Stimulated activated CD4-positive, alpha-beta T cell treated with anti-CD3 and anti-CD28 coated beads, Interleukin-4, amount 100 ng/mL, for 24 hours (primary cell): ENCODE measurements at places on chromosomes 2 and 18.

- DNase-seq, result no peak
Measured at GRCh38 chr2:62928015-62928414, 122.6 kb upstream of the OTX1 start.

DNA sequence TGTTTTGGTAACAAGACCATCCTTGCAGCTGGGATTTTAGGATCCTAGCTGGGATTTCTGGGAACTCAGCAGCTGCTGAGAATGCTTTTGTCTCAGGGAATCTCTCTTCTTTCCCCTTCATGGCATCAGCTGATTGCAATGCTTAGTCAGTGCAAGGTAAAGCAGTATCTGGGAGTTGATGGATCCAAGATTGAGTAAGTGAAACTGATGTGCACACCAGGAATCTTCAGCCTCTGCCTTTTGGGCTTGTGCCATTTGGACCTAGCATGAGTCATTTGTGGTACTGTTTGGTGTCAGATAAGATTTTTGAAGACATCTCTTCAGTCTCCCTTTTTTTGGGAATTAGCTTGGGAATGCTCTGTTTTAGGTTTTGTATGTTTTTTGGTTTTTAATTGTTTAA lies 363.3 kb upstream of the TFPI start:
- DNase-seq, result no peak

DNA sequence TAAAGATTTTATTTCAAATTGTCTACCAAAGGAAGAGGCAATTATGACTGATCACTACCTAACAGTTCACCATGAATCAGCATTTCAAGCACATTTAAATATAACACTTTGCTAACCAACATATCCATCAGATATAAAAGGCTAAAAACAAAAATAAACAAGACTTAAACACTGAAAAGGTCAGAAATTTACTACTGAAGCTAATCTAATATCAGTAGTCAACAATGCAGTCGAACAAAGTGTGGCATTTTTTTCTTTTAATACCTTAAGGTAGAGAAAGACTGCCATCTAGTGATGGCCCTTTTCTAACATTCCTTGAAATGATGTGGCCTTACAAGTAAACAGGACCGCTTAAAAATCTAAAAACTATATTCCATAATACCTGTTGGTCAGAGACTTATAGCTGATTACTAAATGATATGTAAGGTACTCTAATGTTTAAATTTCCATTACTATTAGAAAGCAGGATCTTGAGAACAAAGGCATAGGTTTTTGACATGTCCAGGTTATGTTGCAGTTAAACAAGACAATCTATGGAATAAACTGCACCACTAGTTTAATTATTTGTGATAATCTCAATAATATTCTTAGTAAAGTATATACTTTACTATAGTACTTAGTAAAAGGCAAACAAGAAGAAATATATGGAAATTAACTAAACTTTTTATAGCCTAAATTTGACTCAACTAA lies 80.0 kb downstream of the EXOC6B start:
- DNase-seq, result no peak

DNA sequence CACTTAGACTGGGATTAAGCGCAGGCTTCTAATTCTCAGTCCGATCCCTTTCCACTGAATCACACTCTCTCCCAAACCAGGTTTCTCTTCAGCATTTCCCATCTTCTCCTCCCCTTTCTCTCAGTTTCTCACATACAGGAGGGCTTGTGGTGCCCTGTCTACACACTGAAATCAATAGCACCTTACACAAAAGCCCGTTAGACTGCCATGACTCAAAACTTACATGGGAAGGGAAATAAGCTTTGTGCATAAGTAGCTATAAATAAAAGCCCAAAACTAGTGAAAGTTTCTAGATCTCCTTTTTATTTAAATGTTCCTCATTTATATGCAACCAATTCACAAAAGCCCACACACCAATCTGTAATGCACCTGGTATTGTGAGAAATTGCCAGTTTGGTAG lies 318.4 kb downstream of the TXNL1 start:
- DNase-seq, result no peak

DNA sequence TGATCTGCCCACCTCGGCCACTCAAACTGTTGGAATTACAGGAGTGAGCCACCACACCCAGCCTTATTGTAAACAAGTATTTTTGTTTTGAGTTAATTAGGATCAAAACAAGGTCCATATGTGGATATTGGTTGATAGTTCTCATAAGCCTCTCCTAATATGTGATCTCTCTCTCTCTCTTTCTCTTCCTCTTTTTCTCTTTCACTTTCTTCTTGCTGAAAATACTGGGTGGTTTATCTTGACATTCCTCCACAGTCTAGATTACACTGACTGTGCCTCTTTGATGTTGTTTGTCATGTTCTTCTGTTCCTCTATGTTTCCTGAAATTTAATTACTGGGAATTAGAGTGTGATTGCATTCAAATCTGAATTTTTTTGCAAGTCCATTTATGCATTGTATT lies 547.5 kb upstream of the NRXN1 start:
- no peak for DNase-seq

DNA sequence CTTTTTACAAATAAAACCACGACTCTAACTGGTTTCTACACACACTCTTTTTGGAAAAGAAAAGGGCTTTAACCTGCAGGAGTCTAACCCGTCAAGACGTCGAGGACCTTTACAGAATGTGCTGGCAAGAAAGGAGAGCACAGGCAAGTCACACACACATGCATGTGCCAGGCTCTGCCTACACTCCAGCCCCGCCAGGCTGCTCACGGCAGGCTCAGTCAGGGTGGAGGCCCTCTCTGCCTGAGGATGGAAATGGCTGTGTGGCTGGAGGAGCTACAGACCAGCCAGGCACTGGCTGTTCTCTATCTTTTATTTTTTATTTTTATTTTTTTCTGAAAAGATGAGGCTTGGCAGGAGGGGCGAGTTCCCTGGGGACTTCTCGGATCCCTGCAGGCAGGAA lies 10.2 kb downstream of the SIX3 start:
- no peak for DNase-seq

GRCh38 chr2:236659758-236660150 lies 90.1 kb downstream of the ACKR3 start:
- DNase-seq, result no peak

GRCh38 chr2:62201307-62201706 lies 5.4 kb downstream of the B3GNT2 start:
- DNase-seq, result no peak

DNA sequence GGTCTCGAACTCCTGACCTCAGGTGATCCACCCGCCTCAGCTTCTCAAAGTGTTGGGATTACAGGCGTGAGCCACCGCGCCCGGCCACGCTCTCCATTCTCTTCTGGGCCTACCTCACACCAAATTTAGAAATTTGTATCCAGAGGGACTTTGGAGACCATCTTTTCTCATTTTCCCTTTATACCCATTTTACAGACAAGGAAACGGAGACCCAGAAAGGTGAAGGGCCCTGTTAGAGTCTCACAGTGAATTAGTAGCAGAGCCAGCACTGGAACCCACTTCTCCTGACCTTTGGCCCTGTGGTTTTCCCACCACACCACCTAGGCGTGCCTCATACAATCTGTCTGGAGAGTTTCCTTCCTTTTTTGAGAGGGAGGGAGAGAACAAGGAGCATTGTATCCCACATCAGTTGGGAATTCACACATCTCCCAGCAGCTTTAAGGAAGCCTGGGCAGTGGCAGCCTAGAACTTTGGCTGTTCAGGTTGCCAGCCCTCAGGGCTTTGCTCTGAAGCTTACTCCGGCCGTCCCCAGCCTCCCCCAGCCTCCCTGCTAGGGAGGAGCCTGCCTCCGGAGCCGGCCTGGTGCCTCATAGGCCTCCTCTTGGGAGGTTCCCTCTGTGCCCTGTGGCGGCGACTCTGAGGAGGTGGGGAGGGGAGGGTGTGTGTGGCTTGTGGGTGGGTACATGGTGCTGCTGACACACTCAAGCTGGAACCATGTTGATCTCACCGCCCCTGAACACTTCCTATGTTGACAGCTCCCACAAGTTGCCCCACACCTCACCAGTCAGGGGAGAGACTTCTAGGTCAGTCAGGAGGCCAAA lies 13.8 kb downstream of the FOSL2 start:
- DNase-seq, result peak; percentile 55

- peak; percentile 80 for DNase-seq
Measured at GRCh38 chr2:225002039-225002655, 40.1 kb downstream of the DOCK10 start.

GRCh38 chr2:176261136-176261535 lies 8.1 kb upstream of the MTX2 start:
- DNase-seq, result no peak

DNA sequence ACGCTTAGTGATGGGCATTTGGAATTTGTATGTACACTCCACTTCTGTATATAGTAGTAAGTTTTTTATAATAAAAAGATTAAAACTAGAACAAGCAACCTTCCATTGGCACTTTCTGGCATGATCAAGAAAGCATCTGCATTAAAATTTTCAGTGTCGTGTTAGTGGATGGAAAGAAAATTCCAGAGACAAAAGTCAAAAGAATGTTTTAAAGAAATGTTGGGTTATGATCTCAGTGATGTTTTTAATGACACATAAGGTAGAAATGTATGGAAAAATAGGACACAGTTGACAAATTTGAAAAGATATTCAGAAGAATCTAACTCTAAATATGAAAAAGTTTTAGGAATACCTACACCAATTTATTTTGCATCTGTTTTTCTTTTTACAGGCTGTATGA lies 126.1 kb upstream of the FAM117B start:
- no peak for DNase-seq

- DNase-seq, result no peak
Measured at GRCh38 chr2:238314576-238314975, 5.7 kb upstream of the TRAF3IP1 start.

- DNase-seq, result no peak
Measured at GRCh38 chr2:8643250-8643995, 38.4 kb upstream of the ID2 start.

- DNase-seq, result no peak
Measured at GRCh38 chr2:127407091-127407490, 11.1 kb upstream of the PROC start.

GRCh38 chr2:43326101-43326825 lies 99.9 kb upstream of the ZFP36L2 start:
- no peak for DNase-seq

- DNase-seq, result no peak
Measured at GRCh38 chr18:27164905-27165304, 20.2 kb downstream of the CHST9 start.

- no peak for DNase-seq
Measured at GRCh38 chr2:227480528-227480927, 8.6 kb downstream of the AGFG1 start.

- no peak for DNase-seq
Measured at GRCh38 chr2:144131042-144131441, 388.9 kb downstream of the ZEB2 start.

- DNase-seq, result no peak
Measured at GRCh38 chr18:63175264-63175663, 144.3 kb downstream of the BCL2 start.

DNA sequence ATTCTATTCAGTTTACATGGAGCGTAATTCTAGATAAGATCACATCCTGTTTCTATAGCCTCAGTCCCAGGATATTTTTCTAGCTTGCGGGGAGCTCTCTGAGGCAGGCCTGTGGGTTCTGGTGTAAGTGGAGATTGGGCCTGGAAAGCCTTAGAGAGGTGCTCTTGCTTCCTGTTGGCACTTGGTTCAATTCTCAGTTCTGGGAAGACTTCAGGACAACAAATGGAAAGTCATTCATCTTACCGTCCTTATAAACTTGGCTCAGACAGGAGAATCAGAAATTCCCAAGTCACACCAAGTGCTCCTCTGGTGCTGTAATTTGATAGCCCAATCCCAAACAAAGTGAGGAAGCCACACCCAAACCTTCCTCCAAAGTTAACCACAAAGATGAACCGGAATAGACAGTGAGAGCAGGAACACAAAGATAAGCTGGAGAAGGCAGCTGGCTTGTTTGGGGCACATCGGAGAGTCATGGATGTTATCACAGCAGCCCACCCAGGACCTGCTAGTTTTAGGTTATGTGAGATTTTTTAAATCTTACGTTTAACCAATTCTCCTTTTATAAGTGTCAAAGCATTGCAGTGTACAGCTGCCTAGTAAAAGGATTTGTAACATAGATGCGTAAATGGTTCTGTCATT lies 144.3 kb upstream of the MAP3K20 start:
- no peak for DNase-seq

DNA sequence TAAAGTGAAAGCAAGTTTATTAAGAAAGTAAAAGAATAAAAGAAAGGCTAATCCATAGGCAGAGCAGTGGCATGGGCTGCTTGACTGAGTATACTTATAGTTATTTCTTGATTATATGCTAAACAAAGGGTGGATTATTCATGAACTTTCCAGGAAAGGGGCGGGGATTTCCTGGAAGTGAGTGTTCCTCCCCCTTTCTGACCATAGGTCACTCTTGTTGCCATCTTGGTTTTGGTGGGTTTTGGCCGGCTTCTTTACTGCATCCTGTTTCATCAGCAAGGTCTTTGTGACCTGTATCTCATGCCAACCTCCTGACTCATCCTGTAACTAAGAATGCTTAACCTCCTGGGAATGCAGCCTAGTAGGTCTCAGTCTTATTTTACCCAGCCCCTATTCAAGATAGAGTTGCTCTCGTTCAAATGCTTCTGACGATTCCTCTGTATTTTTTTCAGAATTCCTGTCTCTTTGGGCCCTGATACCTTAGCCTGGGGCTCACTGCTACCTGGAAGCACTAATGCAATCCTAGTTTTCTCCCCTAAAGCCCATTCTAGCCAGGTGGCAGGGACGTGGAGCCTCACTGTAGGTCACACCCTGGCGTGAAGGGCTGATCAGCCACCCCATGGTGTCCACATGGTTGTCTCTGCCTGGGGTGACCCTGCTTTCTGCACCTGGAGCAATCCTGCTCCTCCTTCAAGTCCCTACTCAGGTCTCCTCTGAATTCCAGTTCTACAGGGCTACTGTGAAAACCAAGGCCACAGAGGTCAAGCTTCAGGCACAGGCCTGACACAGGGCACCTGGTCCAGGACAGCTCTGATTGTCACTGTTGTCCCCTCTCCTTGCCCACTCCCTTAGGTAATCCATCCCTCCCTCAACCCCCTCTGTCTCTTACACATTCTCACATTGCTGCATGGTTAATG lies 6.0 kb upstream of the SLC35F6 start:
- no peak for DNase-seq

DNA sequence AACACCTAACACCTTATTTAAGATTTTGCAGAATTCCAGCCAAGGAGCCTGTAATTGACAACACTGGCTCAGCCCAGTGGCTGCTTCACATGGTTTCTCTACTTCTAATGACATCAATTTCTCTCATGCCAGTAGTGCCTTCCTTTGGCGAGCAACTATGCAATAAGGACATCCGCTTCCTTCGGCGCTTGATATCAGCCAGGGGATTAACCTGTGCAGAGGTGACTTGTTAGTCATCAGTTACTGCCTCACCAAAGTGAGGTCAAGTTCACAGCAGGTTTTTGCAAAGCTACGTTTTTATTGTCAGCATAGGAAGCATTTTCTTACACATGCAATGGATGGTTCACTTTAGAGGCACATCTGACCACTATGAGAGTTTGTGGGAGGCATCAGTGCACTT lies 24.0 kb upstream of the EDAR start:
- no peak for DNase-seq

GRCh38 chr2:127984551-127984950 lies 43.3 kb downstream of the SAP130 start:
- DNase-seq, result no peak

DNA sequence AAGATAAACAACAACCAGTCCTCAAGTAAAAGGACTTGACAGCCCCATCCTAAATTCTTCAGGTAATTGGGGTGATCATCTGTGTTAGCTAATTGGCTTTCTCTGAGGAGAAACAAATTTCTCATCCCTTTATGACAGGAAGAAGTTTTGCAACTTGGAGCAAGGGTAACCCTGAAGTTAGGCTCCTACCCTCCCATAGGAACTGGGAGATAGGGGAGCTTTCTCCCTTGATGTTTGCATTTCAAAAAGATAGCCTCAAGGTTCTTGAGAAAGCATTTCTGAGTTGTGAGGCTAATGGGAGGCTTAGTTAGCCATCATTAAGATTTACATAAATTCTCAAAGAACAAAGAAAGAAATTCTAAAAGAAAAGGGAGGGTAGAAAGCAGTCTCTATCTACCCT lies 95.4 kb downstream of the MAP2 start:
- no peak for DNase-seq
